ENCODE measurements at places on chromosomes 7 and 10. TPM values are rescaled to one million over a fixed set of nuclear protein-coding genes. Genes with fewer than 3 reads are reported as not detected.
A peak's percentile ranks its signal among the peaks of the same experiment; 100 is the strongest.

SLIT1 gene
- 0.35 TPM for total RNA-seq

PLEKHA8 gene
- 8.5 TPM for total RNA-seq

FOXI2 gene
- 1.1 TPM for total RNA-seq

CTAGE15 gene
- 2.2 TPM for total RNA-seq

CPEB3 gene
- total RNA-seq = 7.4 TPM

DIP2C gene
- total RNA-seq = 22.6 TPM

GRCh38 chr10:17872191-17873091 lies 63.3 kb downstream of the MRC1 start:
- DNase-seq = no peak

DNA sequence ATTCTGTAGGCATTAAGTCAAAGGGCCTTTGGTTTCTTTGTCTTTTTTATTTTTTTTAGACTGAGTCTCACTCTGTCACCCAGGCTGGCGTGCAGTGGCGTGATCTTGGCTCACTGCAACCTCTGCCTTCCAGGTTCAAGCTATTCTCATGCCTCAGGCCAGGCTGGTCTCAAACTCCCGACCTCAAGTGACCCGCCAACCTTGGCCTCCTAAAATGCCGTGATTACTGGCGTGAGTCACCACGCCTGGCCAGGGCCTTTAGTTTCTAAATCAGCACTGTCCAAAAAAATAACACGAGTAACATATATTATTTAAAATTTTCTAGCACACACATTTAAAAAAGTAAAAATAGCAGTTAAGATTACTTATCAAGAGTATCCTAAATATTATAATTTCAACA lies 11.1 kb upstream of the ACSL5 start:
- DNase-seq = no peak

- DNase-seq = no peak
Measured at GRCh38 chr7:157863906-157864810, 527.4 kb downstream of the DNAJB6 start.

DNA sequence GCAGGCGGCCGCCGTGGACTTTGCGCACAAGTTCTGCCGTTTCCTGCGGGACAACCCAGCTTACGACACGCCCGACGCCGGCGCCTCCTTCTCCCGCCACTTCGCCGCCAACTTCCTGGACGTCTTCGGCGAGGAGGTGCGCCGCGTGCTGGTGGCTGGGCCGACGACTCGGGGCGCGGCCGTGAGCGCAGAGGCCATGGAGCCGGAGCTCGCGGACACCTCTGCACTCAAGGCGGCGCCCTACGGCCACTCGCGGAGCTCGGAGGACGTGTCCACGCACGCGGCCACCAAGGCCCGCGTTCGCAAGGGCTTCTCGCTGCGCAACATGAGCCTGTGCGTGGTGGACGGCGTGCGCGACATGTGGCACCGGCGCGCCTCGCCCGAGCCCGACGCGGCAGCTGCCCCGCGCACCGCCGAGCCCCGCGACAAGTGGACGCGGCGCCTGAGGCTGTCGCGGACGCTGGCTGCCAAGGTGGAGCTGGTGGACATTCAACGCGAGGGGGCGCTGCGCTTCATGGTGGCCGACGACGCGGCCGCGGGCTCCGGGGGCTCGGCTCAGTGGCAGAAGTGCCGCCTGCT lies 14.1 kb downstream of the SH2B2 start:
- no peak for DNase-seq

DNA sequence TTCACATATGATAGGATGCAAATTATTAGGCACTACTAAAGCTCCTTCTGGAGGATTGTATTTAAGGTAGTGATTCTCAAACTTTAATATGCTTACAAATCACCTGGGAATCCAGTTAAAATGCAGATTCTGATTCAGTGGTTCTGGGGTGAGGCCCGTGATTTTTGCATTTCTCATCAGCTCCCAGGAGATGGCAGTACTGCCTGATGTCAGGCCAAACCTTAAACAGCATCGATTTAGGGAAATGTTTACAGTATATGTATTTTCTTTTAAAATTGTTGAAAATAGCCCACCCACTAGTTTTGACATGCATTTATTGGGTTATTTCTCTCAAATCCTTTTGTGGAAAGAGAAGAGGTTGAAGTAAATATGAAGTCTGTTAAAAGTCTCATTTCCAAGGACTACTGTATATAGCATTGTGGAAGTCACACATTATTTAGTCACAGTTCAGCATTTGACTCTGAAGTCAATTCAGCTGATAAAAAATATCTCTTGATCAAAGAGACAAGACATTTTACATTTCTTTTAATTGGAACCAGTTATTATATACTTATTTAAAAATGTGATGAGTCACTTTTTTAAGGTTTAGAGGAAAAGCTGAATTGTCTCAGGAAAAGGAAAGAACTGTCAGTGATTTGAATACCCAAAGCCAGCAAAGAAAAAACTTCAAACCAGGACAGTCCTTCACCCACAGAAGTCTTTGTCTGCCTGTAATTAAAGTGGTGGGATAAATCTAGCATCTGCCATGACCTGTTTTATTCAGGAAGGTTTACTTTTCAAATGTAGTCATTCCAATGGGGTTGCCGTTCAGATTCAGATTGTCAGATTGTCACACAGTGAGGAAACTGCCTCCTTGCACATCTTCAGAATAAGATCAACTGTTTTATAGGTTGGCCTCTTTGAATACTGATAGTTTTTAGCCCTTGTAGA lies 21.1 kb upstream of the HBP1 start:
- peak; percentile 32 for DNase-seq

DNA sequence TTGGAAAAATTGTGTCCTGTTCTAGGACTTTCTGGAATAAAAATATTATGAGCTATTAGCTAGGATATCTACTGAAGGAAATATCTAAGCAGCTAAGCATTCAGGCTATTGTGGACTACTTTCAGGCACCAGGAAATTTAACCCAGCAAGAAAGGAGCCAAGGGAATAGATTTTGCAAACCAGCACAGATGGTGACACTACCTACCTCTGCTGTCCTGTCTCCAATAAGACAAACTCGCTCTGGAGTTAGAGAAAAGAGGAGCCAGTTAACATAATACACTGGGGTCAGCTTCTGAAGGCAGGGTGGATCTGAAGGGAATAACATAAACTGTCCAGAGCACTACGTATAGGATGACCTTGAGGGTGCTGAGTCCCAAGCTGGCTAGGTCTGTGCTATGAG lies 223.7 kb upstream of the PRSS58 start:
- no peak for DNase-seq

GRCh38 chr7:128708824-128709223 lies 30.3 kb upstream of the CALU start:
- DNase-seq = no peak

- peak; percentile 67 for DNase-seq
Measured at GRCh38 chr7:24812305-24812945, 55.2 kb upstream of the GSDME start.

- DNase-seq = no peak
Measured at GRCh38 chr10:71765176-71765904, 8.0 kb downstream of the VSIR start.

DNA sequence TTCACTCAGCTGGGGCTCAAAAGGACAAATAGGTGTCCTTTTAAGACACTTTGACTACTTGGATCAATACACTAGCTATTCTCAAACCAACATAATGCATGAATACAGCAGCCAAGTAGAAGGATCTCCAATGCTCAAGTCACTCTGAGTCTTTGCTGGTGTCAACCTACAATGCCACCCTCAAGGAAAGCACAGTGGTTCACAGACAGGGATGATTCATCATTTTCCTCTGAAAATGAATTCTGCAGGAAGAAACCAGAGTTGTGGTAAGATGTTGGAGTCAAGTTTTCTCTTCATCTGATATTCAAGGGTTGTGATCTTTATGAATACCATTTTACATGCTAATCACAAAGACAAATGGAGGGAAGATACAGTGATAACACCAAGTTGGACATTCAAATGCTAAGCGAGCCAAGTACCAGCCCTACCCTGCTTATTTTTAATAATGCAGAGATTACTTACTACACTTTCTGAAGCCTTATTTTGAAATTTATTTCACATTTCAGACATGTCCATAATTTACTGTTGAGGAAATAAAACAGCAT lies 143.1 kb upstream of the FGFR2 start:
- DNase-seq = no peak

- DNase-seq = no peak
Measured at GRCh38 chr10:96565774-96566173, 21.0 kb downstream of the TM9SF3 start.

GRCh38 chr7:129889133-129889844 lies 63.5 kb downstream of the UBE2H start:
- DNase-seq = no peak

DNA sequence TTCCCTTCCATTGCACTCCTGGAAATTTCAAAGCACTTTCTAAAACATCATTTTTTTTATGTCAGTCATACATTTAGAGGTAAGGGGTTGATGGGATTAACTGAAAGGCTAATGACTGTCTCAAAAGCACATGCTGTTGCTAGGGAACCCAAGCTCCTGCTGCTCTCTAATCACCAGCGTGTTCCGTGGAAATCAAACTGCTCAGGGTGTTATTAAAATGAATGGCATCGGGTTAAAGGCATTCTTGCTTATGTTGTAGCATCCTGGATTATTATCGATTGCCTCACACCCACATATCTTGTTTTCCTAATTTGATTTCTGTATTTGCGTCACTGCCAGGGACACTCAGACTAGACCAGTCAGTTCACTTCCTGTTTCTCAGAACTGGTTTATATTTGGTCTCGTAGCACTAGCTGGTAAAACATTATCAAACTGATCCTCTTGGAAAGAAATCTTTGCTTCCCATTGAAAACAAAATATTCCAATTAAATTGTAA lies 216.5 kb upstream of the MKLN1 start:
- no peak for DNase-seq

- no peak for DNase-seq
Measured at GRCh38 chr7:36283711-36284130, 105.9 kb upstream of the ANLN start.

GRCh38 chr7:68187532-68187931 lies 1190.9 kb downstream of the TYW1 start:
- no peak for DNase-seq

DNA sequence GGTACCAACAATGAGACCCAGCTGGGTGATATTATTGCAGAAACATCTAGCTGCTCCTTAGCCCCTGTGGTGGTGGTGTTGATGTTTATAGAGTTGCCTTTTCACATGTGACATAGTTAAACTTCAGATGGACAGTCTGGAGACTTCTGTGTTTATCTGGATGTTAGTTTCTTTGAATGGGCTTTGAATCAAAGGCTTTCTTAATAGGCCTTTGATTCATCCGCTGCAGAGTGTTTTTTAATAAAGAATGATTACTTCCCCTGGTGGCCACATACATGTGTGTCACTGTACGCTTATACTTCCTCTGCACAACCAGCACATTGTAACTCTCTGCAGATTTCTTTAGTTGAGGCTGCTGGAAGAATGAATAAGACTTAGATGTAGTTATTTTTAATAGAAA lies 221.0 kb downstream of the DYNC1I1 start:
- DNase-seq = no peak

DNA sequence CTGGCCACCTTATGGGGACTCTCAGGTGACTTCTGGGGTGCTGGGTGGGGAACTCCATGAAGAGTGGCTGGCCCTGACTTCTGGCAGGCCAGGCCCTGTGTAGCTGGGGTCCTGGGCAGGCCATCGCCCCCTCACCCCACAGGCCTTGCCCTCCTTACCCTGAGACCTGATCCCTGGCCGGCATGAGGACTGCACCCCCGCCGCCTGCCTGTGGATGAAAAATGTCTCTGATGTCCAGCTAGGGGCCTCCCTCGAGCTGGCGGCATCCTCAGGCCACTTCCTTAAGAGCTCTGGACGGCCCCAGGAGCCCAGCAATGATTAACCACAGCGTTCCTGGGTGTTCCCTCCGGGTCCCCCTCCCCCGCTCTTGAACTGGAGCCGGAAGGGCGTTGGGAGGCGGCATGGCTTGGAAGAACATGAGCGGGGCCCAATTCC lies 31.8 kb upstream of the SHH start:
- peak; percentile 95 for DNase-seq

GRCh38 chr10:85851325-85851724 lies 515.3 kb downstream of the GRID1 start:
- DNase-seq = no peak

DNA sequence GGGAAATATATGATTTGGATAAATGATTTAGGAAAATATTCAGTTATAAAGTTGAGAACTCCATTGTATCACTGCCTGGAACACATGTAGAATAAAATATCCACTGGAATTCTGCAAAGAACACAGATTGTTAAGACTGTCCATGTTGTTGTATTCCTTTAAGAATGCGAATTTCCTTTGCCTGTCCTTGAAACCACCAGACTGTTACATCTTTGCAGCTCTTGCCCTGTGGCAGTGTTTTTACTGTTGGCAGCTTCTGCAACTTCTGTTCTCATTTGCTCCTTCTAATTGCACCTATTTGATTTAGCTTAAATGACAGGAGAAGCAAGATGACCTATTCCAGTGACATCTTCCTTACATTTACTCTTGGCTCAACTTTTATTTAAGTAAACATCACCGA lies 39.7 kb downstream of the MALSU1 start:
- DNase-seq = no peak

DNA sequence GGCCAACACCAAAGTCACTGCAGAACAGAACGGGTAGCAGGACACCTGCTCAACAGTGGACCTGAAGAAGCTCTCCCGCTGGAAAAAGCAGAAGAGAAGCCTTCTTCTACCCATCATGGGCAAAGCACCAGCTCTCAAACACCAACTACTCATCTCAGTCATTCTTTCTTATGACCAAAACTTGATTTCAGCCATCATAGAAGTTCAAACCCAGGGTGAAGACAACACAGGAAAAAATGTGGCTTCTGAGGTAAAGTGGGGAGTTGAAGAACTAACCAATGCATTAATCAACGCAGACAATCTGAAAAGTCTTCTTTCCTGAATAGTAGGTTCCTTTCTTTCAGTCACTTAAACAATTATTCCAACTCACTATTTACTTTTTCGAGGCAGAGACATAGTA lies 83.3 kb downstream of the ELMO1 start:
- DNase-seq = no peak

DNA sequence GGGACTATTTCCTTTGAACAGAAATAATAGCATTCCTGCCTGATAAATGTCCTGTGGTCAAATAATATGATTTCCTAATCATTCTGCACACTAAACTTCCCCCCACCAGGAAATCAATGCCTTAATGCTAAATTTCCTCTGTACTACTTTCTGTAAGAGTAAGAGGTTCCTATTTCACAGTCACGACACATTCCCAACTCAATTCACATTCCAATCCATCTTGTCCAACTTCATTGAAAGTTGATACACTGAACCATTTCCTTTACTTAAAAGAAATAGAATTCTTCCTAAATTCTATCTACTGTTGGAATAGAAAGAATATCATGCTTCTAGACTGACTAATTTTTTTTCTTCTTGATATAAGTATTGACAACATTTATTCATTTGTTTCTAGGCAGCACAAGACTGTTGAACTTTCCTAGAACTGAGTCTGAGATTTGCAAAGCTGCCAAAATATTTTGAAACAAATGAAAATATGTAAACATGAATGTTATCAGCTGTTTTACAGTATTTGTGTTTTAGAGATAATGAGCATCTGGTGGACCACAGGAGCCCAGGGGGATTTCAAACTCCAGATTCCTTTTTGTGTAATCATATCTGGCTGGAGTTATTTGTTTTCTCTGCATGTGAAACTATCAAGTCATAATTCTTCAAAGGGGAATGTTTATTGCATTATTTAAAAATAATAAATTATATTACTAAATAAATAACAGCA lies 121.5 kb downstream of the TPST1 start:
- DNase-seq = peak; percentile 69

GRCh38 chr7:99366646-99367045 lies 7.9 kb upstream of the ARPC1B start:
- DNase-seq = no peak
